ENCODE measurements at places on chromosomes 5 and 9.

DNA sequence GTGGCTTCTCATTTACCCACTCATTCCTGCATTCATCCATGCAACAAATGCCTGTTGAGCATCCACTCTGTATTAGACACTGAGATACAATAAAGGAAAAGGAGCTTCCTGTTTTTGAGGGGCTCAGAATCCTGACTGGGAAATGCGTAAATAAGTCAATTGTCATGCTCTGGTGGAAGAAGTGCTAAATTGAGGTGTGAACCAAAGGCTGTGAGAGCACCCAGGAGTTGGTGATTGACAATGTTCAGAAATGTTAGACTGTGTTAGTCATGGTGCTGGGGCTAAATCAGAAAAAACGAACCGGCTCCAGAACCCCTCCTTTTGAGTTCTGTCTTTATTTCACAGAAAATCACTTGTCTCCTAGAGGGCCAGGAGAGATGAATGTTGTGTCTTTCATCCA lies 558.6 kb upstream of the SGCD start:
- no peak for DNase-seq

DNA sequence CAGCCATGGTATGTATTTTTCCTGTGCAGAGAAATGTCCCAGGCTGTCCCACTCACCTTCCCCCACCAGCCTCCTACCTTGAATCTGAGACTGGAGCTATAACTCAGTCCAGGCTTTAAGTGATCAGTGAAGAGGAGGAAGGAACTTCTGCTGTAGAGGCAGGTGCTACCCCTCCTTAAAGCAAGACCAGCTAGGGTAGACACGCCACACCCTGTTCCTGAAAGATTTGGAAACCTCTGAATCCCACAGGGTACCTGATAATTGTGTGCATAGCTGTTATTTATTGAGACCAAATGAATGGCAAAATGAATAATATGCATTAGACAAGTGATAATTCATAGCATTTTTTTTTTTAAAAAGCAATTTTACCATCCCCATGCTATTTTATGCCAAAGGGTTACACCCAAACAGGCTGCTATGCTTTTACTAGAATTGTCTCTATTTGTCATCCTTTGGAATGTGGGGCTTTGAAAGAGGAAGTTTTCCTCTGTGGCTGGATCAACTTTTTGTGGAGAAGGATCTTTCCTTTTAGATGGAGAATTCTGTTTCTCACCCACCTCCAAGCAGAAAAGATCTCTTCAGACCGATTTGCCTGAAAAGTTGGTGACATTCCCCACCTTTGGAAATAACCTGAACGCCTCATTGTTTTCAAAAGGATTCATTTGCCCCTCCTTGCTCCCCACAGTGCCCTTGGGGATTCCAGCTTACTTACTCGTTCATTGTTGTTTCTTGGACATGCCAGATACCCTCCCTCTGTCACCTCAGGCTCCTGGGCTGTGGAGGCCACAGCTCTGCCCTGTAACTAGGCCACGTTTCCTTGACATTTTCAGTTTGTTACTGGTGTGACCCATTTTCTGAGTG lies 248.7 kb downstream of the NR3C1 start:
- DNase-seq: no peak

- no peak for DNase-seq
Observed at GRCh38 chr9:93300175-93300572, 116.2 kb downstream of the WNK2 start.

DNA sequence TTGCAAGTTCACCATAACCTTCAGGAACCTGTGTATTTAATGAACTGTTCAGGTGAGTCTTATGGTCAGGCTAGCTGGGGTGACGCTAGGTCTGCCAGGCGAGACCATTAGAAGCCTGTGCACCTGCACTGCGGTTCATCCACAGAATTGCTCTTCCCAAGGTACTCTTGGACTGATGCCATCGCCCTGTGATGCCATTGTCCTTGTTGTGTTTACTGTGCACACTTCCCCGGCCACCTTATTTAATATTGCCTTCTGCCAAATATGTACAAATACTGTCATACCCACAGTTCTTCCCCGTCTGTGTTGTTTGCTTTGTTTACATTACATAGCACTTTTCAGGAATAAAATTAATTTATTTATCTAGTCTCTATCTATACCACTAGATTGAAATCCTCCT lies 66.3 kb downstream of the RCL1 start:
- DNase-seq: no peak

DNA sequence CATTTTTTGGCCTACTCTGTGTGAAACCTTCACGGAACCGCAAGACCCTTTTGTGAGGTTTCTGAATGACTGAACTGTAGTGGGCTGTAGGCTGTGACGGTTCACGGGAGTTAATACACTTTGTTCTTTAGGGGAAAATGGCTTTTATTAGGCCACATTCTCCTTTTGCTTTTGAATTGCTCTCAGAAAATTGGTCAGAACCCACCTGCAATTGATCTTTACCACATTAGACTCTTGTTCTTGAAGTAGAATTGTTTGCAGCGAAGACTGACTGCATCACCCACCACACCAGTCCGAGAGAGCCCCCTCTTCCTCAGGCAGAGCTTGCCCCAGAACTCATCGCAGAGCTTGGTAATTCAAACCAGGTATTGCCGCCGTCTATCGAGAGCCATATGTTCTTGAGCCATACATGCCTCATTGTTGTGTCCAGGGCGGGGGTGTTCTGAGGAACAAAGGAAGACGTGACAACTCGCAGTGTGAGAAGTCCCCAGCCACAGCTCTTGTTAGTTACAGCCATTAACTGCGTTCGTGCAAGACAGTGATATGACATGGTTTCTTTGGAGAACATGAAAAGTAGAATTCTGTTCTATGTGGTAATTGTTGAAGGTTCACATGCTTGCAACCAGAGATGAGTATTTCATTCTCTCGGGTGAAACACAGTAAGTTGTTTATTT lies 166.4 kb upstream of the OTULINL start:
- DNase-seq: no peak

DNA sequence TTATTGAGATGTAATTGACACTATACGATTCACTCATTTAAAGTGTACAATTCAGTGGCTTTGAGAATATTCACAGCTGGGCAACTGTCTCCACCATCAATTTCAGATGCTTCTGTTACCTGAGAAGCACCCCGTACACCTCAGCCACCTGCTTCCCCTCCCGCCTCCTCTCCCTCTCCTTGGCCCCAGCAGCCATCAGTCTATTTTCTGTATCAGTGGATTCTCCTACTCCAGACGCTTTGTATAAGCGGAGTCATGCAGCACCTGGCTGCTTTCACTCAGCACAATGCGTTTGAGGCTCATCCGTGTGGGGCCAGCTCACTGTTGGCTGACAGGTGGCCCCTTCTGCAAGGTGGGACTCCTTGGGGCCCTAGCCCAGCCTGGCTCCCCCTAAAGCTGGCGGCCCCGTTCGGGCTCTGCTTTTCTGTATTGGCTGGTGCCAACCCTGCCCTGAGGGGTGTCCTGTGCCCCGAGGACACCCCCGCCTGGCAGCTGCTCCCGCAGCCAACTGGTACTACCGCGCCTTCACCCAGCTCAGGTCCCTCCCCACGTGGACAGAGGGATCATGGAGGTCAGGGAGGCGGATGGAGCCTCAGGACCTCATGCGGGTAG lies 124.4 kb upstream of the COL5A1 start:
- no peak for DNase-seq

DNA sequence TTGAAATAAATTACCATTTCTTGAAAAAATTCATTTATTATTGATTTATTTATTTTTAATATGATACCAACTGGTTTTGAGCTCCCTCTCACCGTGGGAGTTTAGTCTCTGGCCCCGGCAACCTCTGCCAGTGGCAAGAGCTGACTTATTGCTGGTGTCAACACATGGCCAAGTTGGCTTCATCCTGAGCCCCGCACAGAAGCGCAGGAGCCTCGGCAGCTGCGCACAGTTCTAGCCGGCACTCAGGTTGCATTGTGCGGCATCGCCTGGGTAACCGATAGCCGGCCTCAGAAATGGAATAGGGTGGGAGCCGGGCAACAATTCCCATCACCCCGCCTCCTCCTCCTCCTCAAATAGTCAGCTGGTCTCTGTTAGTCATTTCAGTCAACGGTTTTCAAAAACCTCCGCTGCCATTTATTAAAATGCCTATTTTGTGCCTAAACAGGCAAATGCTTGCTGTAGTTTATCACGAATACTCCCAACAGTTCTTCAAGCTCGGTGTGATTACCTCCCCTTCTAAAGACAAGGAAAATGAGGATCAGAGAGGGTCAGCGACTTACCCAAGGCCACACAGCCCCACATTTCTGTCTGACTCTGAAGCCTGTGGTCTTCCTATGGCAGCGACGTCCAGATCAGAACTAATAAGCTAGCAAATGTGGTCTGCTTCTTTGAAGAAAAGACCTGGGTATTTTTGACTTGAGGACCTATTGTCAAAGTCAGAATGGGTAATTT lies 15.7 kb upstream of the MSX2 start:
- no peak for DNase-seq

DNA sequence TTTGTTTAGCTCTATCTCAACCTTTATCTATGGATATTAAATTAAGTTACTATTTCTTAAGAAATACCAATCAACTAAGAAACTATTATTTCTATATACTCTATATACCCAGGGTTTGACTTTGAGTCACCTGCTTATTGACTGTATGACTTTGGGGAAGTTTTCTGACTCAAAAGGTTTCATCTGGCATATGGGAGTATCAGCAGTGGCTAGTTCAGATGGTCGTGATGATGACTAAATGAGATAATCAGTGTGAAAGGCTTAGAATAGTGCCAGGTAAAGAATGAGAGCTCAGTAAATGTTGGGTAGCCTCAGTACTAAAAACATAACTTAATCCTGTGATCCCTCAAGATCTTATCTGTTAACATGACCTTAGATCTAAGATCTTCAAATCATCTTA lies 179.7 kb upstream of the ISL1 start:
- DNase-seq: no peak

GRCh38 chr9:130513078-130513477 lies 66.3 kb upstream of the FUBP3 start:
- DNase-seq: no peak

- no peak for DNase-seq
Observed at GRCh38 chr9:125931211-125931610, 184.0 kb downstream of the PBX3 start.

DNA sequence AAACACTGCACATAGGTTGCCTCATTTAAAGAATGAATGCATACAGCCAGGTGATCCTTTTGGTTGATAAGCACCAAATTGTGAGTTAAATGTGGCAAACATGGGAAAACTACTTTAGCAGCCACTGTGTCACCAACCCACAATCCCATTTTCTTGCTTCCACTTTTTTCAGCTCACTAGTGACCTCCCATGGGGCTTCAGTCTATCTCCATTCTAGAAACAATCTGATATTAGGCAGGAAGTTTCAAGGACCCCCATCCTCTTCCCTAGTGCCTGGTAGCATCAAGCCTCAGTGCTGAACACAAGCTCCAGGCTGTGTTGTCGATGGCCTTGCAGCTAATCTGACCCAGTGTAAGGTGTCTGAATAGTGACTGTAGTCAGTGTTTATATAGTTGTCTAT lies 66.2 kb downstream of the PLPPR1 start:
- no peak for DNase-seq

- DNase-seq: no peak
Observed at GRCh38 chr5:67140413-67140812, 56.2 kb downstream of the CD180 start.

DNA sequence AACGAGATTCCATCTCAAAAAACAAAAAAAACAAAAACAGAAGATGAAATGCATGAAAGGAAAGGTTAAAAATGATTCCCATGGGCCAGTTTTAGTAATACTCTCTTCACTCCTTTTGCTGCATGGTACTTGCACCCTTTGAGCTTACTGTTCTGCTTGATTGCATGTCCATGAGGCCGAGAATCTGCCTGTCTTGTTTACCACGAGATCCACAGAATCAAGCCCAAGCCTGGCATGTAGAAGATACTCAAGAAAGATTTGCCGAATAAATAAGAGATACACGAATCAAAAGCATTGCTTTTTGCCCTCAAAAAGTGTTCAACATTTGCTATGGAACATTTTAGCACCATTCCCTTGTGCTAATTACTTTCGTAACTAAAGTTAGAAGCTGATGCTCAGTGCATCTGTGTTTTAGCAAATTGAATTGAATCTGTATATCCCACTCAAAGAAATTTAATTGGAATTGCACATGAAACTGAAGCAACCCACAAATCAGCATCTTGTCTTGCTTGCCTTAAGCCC lies 1.1 kb downstream of the FAXDC2 start:
- DNase-seq: no peak

- no peak for DNase-seq
Observed at GRCh38 chr5:106086352-106086751, 1584.4 kb downstream of the EFNA5 start.

- DNase-seq: no peak
Observed at GRCh38 chr9:30075451-30076199, 2308.8 kb upstream of the ACO1 start.

- no peak for DNase-seq
Observed at GRCh38 chr9:128457207-128457606, 1.4 kb downstream of the ODF2 start.

DNA sequence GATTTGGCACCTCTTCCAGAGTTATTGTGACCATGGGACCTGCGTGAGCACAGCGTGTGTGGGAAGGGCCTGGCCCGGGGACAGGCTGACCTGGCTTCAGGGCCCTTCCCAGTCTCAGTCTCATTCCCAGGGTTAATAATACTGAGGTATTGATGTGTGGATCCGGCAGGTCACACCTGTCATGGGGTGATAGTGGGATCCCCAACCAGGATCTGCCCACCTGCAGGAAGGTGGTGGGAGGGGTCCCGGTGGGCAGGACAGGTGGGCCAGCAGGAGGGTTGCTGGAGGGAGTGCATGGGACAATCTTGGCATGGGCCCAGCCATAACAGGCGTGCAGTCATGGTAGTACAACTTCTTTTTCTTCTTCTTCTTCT lies 55.4 kb downstream of the COL15A1 start:
- DNase-seq: no peak

DNA sequence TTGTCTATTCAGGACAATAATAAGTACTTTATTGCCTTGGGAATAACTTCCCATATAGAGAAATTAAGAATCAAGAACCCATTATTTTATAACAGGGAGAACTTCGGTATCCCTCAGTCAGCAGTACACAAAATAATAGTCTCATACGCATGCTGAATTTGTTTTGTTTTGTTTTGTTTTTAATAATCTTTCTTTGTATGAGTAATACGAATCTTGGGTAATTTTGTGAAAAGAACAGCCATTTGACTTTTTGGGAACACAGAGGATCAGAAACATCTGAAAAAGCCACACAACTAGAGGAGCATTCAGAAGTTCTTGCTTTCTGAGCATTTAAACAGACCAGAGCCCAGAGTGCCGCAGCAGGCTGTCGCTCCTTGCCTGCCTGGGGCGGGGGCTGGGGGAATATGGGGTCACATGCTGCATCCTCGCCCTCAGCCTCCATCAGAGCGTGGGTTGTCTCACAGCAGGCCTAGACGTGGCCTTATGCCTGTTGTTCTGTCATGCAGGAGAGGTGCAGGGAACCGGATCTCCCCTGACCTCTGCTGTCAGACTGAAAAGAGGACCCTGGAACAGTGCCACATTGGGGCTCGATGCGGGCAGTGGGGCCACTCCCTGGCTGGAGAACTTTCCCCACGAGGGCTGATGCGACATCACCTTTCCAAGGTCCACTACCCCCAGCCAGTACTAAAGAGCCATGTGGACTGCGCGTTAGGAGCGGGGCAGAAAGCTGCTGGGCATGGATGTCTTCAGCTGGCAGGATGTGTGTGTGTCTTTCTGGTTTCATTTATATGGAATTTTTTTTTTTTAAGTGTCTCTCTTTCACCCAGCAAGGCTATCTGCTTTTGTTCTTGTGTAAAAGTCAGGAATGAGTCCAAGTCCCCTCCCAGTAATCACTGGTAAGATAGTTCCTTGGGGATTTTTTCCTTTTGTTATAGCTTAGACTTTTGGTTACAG lies 133.4 kb upstream of the OTULINL start:
- DNase-seq: no peak
